ENCODE measurements at places on chromosomes 16 and 17. TPM values are rescaled to one million over a fixed set of nuclear protein-coding genes. Genes with fewer than 3 reads are reported as not detected.

NPIPB6 gene
- not detected for total RNA-seq

CTRB2 gene
- not detected for total RNA-seq

ZSCAN10 gene
- total RNA-seq, result not detected

CIBAR2 gene
- not detected for total RNA-seq

PSMD12 gene
- 23.0 TPM for total RNA-seq

DRC3 gene
- 0.40 TPM for total RNA-seq

TSPAN10 gene
- 0.64 TPM for total RNA-seq

PIGW gene
- total RNA-seq, result 9.4 TPM

RNF222 gene
- not detected for total RNA-seq

TPSD1 gene
- total RNA-seq, result not detected

NLE1 gene
- total RNA-seq, result 17.6 TPM

PNPO gene
- 32.7 TPM for total RNA-seq

ADCY9 gene
- 14.7 TPM for total RNA-seq

INCA1 gene
- total RNA-seq, result 0.32 TPM

RCVRN gene
- total RNA-seq, result not detected

ADORA2B gene
- total RNA-seq, result 14.9 TPM

CNEP1R1 gene
- 14.1 TPM for total RNA-seq

WSCD1 gene
- total RNA-seq, result 2.2 TPM

TBC1D3E gene
- total RNA-seq, result not detected

TEKT5 gene
- not detected for total RNA-seq

GP2 gene
- not detected for total RNA-seq

GAS7 gene
- 2.1 TPM for total RNA-seq

HLF gene
- total RNA-seq, result 0.16 TPM

SRL gene
- 1.0 TPM for total RNA-seq

C17orf107 gene
- 0.80 TPM for total RNA-seq

GPR139 gene
- not detected for total RNA-seq

GALR2 gene
- total RNA-seq, result not detected

NAE1 gene
- 45.8 TPM for total RNA-seq

TEX14 gene
- total RNA-seq, result under 0.01 TPM

NXPH3 gene
- total RNA-seq, result 0.88 TPM

Measured in epithelial cell of alveolus of lung (primary cell).